ENCODE measurements at places on chromosomes 12 and 14.

- no peaks in the 10 kb centered on the region for H3K27me3 ChIP-seq
- no peaks in the 10 kb centered on the region for H3K4me1 ChIP-seq
- H3K36me3 ChIP-seq, result no peaks in the 10 kb centered on the region
- no peak for DNase-seq
Observed at GRCh38 chr14:95303552-95303951, 16.2 kb downstream of the CLMN start.

DNA sequence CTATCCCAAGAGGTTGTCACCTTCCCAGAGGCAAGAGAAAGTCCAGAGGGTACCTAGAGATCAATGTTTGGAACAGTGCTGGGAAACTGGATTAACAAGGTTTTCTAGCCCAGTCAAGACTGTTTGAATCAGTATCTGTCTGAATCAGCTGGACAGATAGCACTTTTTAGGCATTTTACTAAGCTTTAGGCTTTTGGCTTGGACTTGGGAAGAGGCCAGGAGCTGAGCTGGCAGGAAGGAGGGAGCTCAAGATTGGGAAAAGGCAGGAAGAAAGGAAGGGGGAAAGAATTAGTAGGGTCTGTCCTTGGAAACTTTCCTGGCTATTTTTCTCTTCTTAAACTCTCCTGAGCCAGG lies 8.3 kb downstream of the IKZF4 start:
- no peaks in the 10 kb centered on the region for H3K27me3 ChIP-seq
- peaks cover 17% of the 10 kb centered on the region for H3K4me1 ChIP-seq
- H3K36me3 ChIP-seq, result no peaks in the 10 kb centered on the region
- H3K27ac ChIP-seq, result peak overlapping the region; percentile 64
- no peak for DNase-seq

GRCh38 chr14:105151084-105151837 lies 17.3 kb downstream of the JAG2 start:
- DNase-seq, result no peak
- no peak overlapping the region for H3K4me3 ChIP-seq
- H3K4me1 ChIP-seq, result no peaks in the 10 kb centered on the region
- no peak overlapping the region for H3K27ac ChIP-seq

- no peaks in the 10 kb centered on the region for H3K36me3 ChIP-seq
- peaks cover 37% of the 10 kb centered on the region for H3K27me3 ChIP-seq
- no peaks in the 10 kb centered on the region for H3K4me1 ChIP-seq
- no peak overlapping the region for H3K4me3 ChIP-seq
Observed at GRCh38 chr12:109139360-109139759, 23.0 kb downstream of the ACACB start.

DNA sequence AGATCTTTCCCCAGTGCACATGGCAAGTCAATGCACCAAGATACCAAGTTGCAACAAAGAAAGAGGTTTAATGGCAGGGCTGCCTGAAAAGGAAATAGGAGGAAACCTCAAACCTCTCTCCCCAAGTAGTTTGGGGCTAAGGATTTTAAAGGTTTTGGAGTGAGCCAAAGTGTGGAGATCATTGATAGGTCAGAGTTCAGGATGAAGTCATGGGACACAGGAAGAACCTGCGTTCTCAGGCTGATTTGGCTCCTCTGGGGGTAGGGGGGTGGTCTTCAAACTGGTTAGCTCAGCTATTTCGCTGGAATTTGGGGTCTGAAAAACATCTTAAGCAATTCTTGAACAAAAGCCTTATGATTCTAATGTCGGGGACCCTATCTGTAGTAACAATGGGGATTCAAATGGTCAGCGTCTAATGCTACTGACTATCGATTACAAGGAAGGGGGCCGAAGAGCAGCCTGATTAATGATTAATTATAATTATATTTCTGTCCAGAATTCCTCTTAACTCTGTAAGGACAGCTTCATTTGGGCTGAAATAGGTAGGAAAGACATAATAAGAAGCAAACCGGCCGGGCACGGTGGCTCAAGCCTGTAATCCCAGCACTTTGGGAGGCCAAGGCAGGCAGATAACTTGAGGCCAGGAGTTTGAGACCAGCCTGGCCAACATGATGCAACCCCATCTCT lies 31.4 kb downstream of the AICDA start:
- H3K27me3 ChIP-seq, result peaks cover 7% of the 10 kb centered on the region
- H3K4me3 ChIP-seq, result no peak overlapping the region
- no peaks in the 10 kb centered on the region for H3K4me1 ChIP-seq
- H3K36me3 ChIP-seq, result no peaks in the 10 kb centered on the region

- H3K36me3 ChIP-seq, result no peaks in the 10 kb centered on the region
- no peaks in the 10 kb centered on the region for H3K27me3 ChIP-seq
- no peak overlapping the region for H3K27ac ChIP-seq
- no peaks in the 10 kb centered on the region for H3K4me1 ChIP-seq
- H3K4me3 ChIP-seq, result no peak overlapping the region
Observed at GRCh38 chr14:100263141-100263540, 24.2 kb downstream of the YY1 start.

DNA sequence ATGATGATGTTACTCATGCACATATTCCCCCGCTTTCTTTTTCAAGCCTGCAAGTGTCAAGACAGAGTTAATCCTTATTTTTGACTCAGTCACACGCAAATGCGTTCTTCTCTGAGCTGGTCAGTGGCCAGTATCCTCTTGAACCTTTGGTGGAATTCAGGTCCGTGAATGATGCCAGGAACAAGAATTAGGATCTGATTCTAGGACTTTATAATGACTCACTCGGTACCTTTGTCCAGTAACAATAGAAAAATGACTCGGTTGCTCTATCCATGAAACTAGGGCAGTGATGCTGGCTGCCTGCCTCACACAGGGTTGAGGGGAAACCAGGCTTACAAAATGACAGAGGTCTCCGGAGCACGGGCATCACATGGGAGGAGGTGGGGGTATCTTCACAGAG lies 185.8 kb upstream of the NUDT4 start:
- no peaks in the 10 kb centered on the region for H3K36me3 ChIP-seq
- H3K27me3 ChIP-seq, result no peaks in the 10 kb centered on the region
- H3K4me3 ChIP-seq, result no peak overlapping the region
- H3K4me1 ChIP-seq, result peaks cover 6% of the 10 kb centered on the region

DNA sequence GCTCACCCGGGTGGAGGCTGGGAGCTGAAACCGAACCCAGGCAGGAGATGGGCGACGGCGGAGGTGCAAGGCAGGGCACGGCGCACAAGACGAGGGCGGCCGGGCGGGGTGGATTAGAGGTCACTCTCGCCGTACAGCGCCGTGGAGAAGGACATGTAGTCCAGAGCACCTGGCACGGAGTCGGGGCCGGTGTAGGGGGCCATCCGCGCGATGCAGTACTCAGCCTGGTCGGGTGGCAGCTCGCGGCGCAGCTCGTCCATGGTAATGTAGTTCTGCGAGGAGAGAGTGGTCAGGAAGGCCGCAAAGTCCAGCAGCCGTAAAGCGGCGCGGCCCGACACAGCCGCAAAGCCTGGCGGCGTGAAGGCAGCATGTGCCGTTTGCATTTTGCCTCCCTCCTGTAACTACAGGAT lies 81.9 kb upstream of the ZFP36L1 start:
- H3K36me3 ChIP-seq, result peaks cover 72% of the 10 kb centered on the region
- H3K4me1 ChIP-seq, result no peaks in the 10 kb centered on the region
- H3K27me3 ChIP-seq, result no peaks in the 10 kb centered on the region
- no peak overlapping the region for H3K4me3 ChIP-seq
- H3K27ac ChIP-seq, result no peak overlapping the region
- no peak for DNase-seq

DNA sequence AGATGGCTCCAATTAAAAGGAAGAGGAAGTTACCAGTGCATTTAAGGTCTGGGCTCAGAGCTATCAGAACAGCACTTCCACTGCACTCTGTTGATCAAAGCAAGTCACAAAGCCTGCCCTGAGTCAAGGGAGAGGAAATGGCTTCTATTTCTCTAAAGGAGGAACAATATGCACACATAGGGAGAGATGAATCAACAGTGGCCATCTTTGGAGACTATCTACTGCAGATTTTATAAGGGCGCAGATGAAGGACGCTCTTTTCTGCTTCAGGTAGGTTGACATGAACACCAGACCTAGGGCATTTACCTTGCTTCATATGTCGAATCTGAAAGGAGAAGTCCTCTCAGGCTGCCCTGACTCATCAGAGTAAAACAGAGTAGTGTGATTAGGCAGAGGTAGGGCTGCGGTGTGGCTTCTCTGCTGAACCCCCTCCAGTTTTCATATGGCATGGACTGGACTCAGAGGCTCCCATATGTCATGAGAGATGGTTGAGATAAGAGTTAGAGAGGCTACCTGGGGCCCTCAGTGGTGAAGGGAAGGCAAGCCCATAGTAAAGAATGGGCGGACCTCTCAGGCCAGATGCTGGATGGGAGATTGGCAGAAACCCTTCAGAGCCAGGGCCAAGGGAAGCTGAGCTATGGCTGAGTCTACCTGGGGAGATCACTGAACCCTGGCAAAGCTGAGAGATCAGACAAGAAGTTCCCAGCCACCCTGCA lies 84.4 kb downstream of the ARF6 start:
- H3K27ac ChIP-seq, result peak overlapping the region; percentile 97
- H3K4me3 ChIP-seq, result no peak overlapping the region
- no peaks in the 10 kb centered on the region for H3K36me3 ChIP-seq
- no peak for DNase-seq
- peaks cover 75% of the 10 kb centered on the region for H3K4me1 ChIP-seq
- H3K27me3 ChIP-seq, result no peaks in the 10 kb centered on the region

Measured in PC-9 (cell line).